IMR-90 (cell line): ENCODE measurements at places on chromosomes 4 and X. TPM values are rescaled to one million over a fixed set of nuclear protein-coding genes. Genes with fewer than 3 reads are reported as not detected.

GRCh38 chr4:88230461-88230891 lies 53.9 kb downstream of the PPM1K start:
- DNase-seq, result no peak

GRCh38 chrX:66914080-66914479 lies 275.2 kb upstream of the EDA2R start:
- no peak for DNase-seq

- no peak for DNase-seq
These were observed 138.7 kb upstream of the RAPGEF2 start for GRCh38 chr4:158964114-158964727.

DNA sequence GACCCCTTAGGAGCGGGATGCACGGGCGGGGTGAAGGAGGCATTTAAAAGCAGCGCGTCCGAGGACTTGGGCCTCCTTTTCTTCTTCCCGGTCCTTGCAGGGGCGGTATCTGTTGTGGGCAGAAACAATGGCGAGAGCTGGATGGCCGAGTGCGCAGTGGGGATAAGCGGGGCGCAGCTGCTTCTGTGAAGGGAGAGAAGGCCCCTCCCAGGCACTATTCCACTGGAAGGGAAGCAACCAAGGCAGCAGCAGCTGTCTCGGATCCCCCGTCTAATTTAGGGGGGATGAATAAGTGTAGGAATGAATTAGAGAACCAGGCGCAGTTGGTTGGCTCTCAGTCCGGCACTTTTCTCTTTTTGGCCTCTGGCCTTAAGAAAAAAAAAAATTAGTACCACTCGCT lies 995 bp downstream of the SMARCA5 start:
- DNase-seq, result peak; percentile 48

Gene PHEX
- total RNA-seq, result 0.18 and 0.28 TPM in 2 replicates

GRCh38 chr4:3388471-3389232 lies 53.1 kb upstream of the HGFAC start:
- DNase-seq, result peak; percentile 73

DNA sequence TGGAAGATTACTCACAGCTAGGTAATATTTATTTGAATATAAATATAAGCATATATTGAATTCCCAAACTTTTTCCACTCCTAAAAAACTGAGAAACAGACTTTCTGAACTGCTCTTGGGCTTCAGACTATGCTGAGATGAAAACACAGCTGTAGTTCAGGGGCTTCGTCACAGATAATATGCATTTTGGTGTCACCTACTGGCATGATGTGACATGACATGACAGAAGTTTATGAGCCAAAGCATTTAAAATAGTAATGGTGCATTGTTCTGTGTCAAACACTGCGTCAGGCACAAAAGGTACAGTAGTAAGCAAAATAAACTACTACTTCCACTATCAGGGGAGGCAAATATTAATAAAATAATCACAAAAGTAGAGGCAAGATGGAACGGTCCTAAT lies 171.3 kb downstream of the BTC start:
- DNase-seq, result peak; percentile 24

Gene SLC10A3
- total RNA-seq, result 15.2 and 16.1 TPM in 2 replicates

DNA sequence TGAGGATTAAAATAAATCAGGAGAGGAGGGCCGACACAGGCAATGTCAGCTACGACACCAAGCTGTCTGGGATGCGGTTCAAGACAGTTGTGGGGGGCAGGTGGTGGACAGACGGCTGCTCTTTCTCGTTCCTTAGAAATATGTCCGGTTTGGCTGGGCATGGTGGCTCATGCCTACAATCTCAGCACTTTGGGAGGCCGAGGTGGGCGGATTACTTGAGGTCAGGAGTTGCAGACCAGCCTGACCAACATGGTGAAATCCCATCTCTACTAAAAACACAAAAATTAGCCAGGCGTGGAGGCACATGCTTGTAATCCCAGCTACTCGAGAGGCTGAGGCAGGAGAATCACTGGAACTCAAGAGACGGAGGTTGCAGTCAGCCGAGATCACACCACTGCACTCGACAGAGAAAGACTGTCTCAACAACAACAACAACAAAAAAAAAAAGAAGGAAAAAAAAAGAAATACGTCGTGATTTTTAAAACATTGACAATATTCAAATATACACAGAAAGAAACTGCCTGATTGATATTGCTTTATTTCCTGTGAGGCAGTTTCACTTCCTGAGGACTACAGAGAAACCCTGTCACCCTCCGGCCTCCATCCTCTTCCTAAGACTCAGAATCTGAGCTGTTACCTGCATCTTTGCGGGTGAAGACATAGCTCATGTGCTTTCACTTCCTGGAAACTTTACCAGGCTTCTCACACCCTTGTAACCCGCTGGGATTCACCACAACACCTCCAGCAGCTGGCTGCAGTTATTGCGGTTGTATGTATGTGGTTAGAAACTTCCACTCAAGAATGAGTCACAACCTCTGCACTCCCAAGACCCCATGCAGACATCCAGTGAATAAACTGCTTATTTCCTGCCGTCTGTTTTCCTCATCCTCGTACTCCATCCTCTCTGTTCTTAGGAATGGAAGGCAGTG lies 63.8 kb upstream of the STS start:
- DNase-seq, result peak; percentile 98

- peak; percentile 72 for DNase-seq
These were observed 63.2 kb downstream of the QDPR start for GRCh38 chr4:17448689-17449088.

Gene FOXP3
- total RNA-seq, result not detected in 2 replicates

DNA sequence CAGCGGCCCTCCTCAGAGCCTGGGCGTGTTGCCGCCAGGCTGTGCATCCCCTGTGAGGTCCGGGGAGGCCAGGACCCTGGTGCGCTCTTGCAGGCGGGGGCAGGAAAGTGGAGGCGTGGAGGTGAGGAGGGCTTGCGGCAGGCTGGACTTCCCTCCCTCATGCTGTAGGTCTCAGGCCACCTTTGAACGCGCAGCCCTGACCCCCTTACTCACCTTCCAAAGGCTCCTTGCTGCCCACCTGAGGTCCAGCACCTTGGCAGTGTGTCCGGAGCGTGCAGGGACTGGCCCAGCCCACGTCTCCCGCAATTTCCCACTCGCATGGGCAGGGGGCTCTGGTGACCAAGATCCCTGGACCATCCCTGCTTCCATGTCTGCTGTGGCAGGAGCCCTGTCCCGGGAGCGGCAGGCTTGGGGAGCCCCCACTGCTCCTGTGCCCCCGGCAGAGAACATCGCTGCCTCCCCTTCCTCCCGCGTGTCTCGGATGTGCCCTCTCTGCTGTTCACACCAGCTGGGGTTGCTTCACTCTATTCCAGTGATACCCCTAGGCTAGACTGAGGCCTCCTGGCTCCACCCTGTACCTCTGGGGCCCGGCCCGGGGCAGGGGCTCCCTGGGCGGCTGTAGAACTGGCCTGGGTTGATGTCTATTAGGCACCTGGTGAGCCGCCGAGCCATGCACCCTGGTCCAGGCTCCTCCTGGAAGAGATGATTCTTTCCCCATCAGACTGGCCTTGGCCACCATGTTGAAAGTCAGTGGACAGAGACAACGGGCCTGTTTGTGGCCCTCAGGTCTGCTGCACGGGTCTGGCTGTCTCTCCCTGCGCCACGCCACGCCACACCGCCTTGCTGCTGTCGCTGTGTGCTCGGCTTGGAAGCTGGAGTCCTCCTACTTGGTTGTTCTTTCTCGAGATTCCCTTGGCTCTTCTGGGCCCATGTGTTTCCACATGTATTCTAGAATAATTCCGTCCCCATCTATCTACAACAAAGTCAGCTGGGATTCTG lies 95.4 kb upstream of the ADRA2C start:
- no peak for DNase-seq
